Activated CD8-positive, alpha-beta memory T cell treated with anti-CD3 and anti-CD28 coated beads for 24 hours (primary cell): ENCODE measurements at places on chromosomes 7 and 10.

DNA sequence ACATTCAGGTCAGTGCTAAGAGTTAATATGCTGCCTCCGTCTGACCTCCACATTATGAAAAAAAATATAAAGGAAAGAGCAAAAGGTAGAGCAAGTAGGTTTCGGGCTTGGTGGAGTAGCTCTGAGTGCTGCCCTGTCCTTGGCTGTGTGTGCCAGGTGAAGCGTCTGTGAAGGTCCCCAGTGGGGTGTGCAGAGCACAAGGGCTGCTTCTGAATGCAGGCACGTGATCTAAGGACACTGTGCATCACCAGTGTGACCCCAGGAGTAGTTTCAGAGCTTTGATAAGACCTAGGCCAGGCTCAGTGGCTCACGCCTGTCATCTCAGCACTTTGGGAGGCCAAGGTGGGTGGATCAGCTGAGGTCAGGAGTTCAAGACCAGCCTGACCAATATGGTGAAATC lies 36.0 kb downstream of the KLF6 start:
- DNase-seq: peak; percentile 54

DNA sequence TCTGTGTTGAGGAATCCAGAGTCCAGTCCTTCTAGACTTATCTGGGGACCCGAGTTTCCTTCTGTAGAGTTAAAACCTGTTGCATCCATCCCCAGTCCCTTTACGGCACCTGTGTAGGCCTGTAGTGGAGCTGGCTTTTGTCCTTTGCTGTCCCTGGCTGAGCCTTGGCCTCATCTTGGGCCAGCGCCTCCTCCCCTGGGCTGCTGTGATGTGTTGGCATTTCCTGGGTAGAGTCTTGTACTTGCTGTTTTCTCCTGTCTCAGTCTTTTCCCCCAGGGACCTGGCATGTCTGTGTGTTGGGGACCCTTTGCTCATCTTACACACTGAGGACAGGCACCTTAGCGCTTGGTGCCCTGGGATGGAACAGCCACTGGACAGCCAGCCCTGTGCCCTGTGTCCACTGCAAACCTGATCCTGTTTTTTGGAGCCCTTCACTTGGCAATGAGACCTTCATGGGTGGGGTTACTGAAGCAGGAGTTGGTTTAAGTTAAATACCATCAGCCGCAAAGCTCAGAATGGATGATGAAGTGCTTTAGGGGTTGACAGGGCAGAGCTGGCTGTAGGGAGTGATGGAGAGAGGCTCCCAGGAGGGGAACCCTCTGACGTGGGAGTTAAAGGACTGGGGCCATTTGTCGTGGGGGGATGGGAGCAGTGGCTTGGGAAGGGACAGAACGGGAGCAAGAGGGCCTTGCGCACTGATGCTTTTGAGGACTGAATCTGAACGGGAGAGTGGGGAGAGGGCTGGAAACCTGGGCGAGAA lies 50.9 kb downstream of the CUX1 start:
- DNase-seq: no peak

DNA sequence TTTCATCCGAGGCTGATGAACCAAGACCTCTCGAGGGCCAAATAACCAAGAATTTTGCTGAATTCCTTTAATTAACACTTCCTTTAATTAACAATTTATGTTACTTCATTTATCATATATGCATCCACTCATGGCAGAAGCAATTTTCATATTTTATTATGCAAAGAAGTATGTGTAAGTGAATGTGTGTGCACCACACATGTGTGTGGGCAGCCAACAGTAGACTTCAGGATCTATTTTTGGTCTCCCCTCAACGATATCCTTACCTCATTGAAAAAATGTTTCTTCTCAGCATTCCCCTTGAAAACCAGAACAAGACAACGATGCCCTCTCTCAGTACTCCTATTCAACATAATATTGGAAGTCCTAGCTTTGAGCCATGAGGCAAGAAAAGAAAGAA lies 96.8 kb downstream of the ICA1 start:
- no peak for DNase-seq

DNA sequence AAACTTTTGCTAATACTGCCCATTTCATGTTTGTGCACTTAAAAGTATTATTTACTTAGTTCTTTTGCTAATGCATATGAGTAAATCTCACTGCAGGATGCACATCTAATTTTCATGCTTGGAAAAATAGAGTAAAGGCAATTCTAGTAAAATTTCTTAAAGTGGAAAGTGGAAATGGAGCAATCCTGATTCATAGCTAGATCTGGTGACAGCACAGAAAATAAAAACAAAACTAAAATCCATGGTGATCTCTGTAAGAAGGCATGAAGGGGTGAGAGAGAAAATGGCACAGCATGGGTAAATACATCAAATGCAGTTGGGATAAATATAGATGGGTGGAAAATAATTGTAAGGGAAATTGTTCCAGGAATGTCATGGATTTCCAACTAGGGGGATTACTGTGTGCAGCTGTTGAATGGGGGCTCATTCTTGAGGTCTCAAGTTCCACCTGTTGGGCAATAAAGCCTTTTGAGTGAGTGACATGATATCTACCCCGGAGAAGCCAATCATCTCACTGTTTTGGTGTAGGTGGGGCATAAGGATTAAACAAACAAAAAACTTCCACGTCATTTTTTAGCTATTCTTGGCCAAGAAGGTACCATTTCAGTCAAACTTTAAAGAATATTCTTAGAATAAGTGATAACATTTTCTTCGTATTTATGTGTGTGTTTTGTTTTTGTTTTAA lies 1.7 kb upstream of the MCU start:
- no peak for DNase-seq

GRCh38 chr10:9331583-9332008 lies 1277.1 kb downstream of the GATA3 start:
- DNase-seq: no peak

- DNase-seq: no peak
Measured at GRCh38 chr7:86558680-86559501, 84.8 kb upstream of the GRM3 start.

- DNase-seq: no peak
Measured at GRCh38 chr7:44408596-44408995, 81.9 kb downstream of the NUDCD3 start.

DNA sequence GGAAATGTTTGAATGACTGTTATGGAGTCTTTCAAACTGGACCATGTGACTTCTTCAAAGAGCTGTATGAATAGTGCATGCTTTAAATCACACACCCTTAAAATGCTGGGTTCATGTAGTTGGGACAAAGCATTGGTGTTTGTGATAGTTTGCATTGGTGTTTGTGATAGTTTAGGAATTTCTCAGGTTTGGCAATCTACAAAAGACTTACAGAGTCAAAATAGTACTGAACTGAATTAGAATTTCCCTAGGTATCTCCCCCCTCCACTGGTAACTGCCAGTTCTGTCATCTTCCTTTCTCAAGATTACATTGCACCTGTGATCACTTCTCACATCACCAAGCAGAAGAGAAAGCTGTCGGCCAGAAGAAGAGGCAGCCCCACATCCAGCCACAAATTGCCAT lies 261.1 kb downstream of the GATA3 start:
- DNase-seq: no peak

GRCh38 chr7:144408121-144408520 lies 4.6 kb upstream of the NOBOX start:
- no peak for DNase-seq

DNA sequence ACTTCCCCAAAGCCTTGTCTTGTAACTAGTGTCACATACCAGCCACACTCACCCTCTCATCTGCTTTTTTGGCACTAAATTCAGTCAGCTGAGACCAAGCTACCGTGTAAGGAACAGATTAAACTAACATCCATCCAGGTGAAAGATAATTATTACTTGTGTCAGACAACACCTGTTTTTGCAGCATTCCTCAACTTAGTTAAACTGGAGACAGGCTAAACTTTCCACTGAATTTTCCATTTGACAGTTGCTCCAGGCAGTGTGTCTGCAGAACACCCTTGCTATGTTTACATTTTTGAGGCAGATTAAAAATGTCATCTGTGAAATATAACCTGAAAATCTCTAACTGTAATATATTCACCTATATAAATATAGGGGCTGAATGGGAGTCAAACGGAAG lies 73.6 kb downstream of the CYP26A1 start:
- DNase-seq: no peak

- no peak for DNase-seq
Measured at GRCh38 chr7:159010411-159010810, 134.3 kb downstream of the VIPR2 start.

- no peak for DNase-seq
Measured at GRCh38 chr10:34844448-34844847, 29.4 kb upstream of the PARD3 start.

DNA sequence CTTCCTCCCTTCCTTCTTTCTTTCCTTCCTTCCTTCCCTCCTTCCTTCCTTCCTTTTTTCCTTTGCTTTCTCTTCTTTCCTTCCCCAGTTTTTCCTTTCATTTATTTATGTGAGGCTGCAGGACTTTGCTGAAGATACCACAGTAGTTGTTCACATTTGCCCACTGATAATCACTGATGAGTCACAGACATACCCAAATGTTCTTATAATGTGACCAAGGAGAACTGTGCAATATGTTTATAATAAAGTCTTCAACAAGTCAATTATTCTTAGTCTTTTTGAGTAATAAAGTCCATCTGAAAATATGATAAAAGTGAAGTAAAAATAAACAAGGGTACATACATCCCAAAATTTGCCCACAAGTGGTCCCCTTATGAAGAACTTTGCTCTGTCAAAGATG lies 159.7 kb downstream of the GNAI1 start:
- DNase-seq: no peak

DNA sequence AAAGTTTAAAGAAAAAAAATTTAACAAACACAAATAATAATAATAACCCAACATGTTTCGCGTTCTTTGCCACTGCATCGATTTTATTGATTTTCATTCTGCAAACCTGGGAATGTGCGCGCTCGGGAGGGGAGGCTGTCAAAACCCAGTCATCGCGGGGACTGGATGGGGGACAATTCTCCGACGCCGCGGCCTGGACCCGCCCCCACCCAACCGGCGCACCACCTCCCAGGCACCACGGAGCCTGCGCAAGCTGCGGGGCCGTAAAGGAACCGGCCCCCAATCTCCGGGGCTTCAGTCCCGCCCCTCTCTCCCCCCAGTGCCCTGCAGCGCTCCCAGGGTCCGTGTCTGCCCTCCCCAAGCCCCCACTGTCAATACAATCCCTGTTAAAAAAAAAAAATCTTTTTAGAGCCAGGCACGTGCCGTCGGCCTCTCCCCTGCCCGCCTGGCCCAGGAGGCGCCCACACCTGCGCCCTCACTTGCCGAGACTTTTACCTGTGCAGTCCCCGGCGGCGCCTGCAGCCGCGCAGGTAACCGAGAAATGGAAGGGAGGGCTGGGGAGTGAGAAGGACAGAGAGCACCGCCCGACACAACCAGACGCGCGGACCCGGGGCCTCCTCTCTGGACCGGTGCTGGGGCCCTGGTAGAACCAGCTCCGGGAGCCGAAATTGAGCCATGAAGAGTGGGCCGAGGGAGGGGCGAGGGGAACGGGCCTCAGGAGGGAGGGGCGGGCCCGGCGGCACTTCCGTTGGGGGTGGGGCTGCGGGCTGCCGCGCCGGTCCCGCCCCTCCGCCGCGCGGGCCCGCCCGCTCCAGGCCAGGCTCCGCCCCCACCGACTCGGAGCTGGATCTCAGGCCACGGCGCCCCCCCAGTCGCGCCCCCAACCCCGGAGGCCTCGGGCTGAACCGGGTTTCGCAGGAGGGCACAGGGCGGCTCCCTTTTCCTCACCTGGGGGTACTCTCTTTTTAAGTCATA lies 7.6 kb upstream of the ZNF503 start:
- no peak for DNase-seq

GRCh38 chr10:88831709-88832108 lies 19.9 kb downstream of the ANKRD22 start:
- DNase-seq: no peak
